Suppressor macrophage treated with lipopolysaccharide for 4 hours (primary cell): ENCODE measurements at places on chromosomes 12 and 14.

GRCh38 chr12:10392394-10392930, 2.6 kb upstream of the KLRK1 start:
- DNase-seq = peak; percentile 75

DNA sequence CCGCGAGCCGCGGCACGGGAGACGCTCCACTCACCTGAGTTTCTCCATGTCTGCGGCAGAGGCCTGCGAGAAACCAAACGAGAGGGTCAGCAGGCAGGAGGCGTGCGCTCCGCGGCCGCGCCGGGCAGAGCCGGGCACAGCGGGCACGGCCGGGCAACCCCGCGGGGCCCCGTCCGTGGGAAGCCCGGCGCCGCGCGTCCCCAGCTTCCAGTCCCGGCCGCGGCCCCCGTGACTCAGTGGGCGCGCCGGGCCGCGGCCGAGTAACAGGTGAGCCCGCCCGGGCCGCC, 19.4 kb downstream of the BEGAIN start:
- no peak for DNase-seq

DNA sequence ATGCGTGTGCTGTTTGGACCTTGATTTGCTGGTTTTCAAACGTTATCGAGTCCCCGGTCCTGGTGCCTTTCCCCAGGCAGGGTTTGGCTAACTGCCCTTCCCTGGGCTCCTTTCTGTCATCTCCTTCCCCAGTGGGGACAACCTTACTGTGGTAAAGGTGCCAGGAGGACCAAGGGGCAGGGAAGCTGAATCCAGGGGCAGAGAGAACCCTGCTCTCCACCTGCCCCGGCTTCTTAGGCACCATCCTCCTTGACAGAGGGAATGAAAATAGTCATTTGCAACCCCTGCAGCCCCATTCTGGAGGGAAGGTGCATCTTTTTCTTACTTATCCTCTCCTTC, 5.0 kb downstream of the CEBPE start:
- no peak for DNase-seq

DNA sequence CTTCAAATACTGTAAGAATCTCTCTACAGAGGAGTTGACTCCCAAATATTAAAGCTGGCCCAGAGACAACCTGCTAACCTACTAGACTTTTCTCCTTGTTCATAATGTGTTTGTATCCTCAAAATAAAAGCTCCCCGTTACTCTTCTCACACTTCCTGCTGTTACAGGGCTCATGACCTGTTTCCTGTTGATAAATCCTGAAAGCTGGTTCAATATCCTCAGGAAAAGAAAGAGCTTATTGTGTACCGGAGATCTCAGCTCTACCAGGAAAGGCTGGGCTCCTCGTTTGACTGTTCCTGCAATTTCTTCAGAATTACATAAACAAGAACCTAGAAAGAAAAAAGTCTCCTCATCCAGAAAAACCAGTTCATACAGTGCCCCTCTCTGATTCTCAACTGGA, 30.8 kb downstream of the CLEC1A start:
- no peak for DNase-seq

DNA sequence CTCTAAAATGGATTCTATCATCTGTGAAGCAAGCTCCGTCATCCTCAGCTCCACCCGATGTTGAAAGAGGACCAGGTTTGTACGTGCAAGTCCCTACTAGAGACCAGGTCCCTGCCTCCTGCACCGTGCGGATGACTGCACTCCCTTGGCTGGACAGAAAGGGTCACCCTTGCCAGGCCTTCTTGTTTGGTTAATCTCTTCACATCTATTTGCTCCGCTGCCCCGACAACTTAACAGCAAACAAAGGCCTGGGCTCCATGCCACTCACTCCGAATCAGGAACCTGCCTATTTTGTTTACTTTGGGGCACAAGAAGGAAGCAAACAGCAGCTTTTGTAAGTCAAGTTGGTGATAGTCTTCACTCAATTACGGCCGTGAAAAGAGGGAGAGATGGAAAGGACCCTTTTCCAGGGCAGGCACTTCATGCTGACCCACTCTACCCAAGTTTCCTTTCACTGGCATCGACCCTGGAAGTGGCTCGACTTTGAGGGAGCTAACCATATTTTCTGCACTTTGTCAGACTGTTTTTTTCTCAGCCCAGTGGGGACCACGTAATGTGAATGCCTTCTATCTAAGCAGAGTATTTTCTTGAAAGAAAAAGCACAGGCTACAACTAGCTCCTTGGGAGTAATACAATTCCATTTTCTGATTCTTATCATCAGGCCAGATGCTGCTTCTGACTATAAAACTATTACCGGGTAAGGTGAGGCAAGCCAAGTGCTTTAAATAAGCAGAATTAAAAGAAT, 202.6 kb downstream of the FOXN3 start:
- no peak for DNase-seq

- DNase-seq = no peak
Measured at GRCh38 chr14:21494902-21495762, 16.0 kb downstream of the METTL3 start.

DNA sequence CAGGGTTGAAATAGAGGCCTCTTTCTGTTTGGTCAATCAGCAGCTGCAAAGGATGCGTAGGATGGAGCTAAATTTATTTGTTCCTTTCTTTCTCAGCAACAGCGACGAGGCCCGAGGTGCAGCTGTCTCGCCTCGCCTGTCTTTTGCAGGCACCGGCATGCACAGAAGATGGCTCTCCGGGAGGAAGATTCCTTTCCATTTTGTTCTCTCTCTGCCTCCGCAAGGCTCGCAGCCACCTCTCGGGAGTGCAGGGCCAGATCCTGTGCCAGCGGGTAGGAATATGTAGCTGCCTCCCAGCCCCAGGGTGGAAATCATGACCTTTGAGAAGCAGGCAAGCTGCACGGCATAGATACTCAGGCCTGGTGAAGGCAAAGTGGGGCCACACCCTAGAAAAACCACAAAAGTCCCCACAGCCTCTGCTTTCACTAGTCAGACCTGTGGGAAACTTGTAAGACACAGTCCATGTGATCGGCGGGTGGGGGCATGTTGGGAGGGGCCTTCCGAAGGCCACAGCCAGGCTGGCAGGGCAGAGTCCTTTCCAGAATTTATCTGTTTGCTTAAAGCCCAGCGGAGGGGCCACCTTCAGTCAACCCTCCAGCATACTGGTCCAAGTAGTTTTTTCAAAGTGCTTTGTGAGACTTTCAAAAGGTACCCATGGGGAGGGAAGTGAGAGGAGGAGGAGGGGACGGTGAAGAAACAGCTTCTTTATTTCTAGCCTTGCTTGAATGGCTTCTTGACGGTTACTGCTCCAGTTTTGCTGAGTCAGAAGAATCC, at the start of gene MAP1LC3B2:
Gene MAP1LC3B2 (plus strand): TSS at position 220 of the 774 bp plus-strand sequence. CDS start 16,562 bp downstream, outside the sequence.
- peak; percentile 94 for DNase-seq

DNA sequence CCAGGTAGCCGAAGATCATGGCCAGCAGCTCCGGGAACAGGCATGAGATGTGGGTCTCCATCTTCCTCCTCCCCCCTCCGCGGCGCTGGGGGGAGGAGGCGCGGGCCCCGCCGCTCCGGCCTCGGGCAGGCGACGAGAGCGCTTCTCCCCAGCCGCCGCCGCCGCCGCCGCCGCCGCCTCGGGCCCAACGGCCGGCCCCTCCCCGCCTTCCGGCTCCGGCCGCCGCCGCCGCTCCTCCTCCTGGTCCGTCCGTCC, 448 bp downstream of the FBXL14 start:
- peak; percentile 83 for DNase-seq

- DNase-seq = peak; percentile 46
Measured at GRCh38 chr14:54786838-54787237, 115.8 kb downstream of the GCH1 start.

GRCh38 chr14:69374235-69374634, 23.9 kb downstream of the ERH start:
- no peak for DNase-seq

DNA sequence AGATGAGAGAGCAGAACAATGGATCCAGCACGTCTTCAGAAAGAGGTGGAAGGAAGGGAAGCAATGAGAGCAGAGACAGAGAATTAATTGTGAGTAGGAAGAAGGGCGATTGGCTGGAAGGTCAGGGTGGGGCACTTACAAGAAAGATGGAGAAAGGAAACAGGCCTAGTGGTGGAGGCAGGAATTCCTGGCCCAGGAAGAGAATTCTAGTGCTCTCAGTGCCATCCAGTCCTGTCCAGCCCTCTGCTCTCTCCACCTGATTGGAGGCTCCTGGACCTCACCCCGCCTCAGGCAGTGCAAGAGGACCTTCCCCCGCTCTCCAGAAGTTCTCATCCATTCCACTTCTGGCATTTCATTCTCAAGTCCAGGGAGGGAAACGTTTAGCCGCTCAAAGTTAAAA, 43.0 kb downstream of the NGB start:
- DNase-seq = no peak

GRCh38 chr12:5022465-5023061, 21.1 kb upstream of the KCNA5 start:
- DNase-seq = peak; percentile 57

GRCh38 chr12:12212769-12213168, 54.1 kb downstream of the LRP6 start:
- no peak for DNase-seq

DNA sequence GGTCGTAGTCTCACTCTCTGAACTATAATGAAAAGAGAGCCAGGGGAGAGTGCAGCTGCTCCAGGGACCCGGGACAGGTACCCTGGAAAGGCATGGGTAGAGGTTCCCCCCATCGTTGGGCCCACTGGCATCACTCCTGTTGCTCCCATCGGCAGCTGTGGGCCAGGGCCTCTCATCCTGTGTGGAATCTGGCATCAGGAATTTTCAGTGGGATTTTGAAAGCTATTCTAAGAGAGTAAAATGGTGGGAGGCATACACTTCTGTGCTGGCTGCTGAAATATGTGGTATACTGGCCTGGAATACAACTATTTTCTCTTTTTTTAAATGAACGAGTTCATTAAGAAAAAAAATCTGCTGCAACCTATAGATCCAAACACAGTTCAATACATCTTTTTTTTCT, 38.1 kb downstream of the EML1 start:
- DNase-seq = no peak

DNA sequence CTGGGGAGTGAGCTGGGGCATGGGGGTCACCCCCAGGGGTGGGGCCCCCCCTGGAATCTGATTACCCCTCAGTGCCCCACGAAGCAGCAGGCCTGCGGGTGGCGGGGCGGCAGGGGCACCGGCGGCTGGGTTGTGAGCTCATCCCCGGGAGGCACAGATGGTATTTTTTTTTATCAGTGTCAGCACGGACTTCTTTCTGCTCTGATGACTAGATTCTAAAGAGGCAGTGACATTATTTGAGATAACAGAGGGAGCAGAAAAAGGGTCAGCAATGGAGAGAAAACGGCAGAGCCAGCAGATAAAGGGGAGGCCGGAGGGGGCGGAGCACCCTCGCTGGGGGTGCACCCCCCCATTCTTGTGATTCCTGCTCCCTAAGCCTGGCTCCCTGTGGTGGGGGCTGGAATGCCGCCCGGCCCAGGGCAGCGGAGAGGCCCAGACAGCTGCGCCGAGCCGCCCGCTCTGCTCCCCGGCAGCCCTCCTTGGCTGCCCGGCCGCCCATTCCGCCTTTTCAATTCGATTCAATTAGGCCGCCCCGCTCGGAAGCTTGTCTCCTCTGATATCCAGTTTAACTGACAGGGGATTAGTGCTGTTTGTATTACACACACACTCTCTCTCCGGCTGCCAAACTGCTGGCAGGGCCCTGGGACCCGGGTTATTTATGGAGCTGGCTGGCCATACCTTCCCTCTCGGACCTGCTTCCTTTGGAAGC, 32.9 kb downstream of the MVK start:
- no peak for DNase-seq

GRCh38 chr12:83102499-83102898, 415.8 kb downstream of the TMTC2 start:
- DNase-seq = no peak

DNA sequence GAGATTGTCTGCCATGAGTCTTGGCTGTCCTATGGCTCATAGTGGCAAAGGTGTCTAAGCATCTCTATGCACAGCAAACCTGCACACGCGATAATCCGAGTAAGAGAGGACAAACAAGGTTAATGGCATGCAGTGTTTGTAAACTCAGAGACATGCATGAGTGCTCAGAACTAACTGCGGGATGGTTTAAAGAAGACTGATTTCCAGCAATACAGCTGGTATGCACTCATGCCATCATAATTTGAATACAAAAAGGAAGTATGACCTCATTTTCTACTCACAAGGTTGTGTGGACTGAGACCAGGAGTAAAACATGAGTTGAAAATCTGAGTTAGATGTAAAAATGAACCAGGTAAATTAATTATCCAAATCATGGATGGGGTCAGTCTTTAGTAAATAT, 16.6 kb upstream of the TCP11L2 start:
- peak; percentile 19 for DNase-seq

DNA sequence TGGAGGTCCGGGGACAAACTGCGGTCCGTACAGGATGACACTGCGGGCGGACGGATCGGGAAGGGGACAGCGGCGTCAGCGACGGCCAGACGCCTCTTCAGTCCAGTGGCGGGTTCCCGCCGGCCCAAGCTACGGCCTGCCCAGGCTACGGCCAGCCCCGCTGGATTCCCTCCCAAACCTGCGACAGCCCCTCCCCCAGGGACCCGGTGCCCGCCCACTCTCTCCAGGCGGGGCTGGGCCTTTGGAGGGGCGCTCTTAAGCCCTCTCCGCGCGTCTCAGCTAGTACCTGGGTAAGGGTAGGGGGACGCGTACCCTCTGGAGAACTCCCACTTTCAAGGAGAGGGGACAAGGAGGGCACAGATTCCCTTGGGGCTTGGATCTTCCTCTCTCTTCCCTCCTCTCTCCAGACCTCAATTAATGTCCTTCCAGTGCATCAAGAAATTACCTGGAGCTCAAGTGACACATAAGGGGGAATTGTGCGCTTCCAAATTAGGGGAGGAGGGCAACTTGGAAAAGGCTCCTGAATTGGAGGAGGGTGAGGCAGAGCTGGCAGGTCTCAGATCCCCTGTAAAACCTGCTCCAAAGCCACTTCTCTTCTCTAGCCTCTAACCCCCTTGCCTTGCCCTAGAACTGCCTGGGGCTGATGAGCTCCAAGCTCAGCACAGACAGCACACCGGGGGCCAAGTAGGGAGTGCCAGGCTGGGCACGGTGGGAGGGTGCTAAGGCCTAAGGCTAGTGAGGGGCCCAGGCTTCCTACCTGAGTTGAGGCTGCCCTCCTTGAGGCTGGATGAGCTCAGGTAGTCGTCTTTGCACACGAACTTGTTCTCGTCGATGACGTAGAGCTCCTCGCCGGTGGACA, 3.1 kb downstream of the LHX5 start:
- DNase-seq = no peak

DNA sequence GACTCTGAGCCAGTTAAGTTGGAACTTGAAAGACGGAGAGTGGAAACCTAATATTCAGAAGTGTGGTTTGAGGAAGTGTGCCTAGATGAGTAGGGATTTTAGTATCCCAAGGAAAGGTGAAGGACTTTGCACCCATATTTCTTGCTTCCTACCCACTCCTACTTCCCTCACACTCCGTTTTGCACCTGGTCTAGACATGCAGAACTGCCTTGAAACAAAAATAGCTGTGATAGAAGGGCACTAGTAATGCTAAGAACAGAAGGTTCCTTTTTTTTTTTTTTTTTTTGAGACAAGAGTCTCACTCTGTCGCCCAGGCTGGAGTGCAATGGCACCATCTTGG, 732 bp upstream of the ARF3 start:
- no peak for DNase-seq

DNA sequence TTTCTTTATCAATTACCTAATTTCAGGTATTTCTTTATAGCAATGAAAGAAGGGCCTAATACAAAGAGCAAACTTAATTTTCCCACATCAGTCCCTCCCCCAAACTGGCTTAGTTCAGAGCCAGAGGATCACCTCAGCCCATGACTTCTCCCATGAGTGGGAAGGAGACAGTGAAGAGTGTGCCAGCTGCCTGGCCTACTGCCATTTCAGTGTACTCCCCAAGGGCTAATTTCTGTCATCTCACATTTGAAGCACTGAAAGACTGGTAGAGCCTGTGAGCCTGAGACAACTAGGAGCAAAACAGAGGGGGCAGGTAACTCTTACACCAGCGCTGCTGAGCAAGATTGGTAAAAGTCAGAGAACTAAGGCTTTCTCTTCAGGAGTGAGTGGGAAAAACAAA, 29.1 kb upstream of the ADAM20 start:
- DNase-seq = no peak
